ENCODE measurements at places on chromosomes 4 and X.

- H3K4me1 ChIP-seq: no peaks in the 10 kb centered on the region
- no peak overlapping the region for H3K4me3 ChIP-seq
- no peaks in the 10 kb centered on the region for H3K27me3 ChIP-seq
- DNase-seq: no peak
- H3K36me3 ChIP-seq: no peaks in the 10 kb centered on the region
These were observed 370.5 kb upstream of the HS3ST1 start for GRCh38 chr4:11799196-11799595.

DNA sequence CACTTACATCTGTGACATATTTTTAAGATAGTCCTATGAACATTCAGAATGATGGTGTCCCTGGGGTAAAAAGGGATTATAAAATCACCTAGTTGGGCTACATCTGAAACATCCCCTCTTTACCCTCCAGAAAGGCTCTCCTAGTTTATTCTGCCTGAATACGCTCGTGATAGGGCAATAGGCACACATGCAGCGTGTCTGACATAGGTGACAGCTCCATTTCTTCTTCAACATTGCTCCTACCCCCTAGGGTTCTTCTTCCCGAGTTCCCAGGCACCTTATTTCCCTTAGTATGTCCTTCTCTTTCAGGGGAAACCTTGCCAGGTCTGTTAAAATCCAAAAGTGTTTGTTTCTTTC lies 27.1 kb upstream of the CFAP299 start:
- peaks cover 3% of the 10 kb centered on the region for H3K27me3 ChIP-seq
- H3K4me3 ChIP-seq: no peak overlapping the region
- no peak overlapping the region for H3K27ac ChIP-seq
- H3K4me1 ChIP-seq: peaks cover 9% of the 10 kb centered on the region
- no peaks in the 10 kb centered on the region for H3K36me3 ChIP-seq

GRCh38 chrX:109858602-109859341 lies 125.7 kb upstream of the ACSL4 start:
- no peaks in the 10 kb centered on the region for H3K27me3 ChIP-seq
- H3K4me3 ChIP-seq: no peak overlapping the region
- peak; percentile 32 for DNase-seq

- H3K27ac ChIP-seq: peak overlapping the region; percentile 38
- H3K4me1 ChIP-seq: peaks cover 14% of the 10 kb centered on the region
- peaks cover 3% of the 10 kb centered on the region for H3K36me3 ChIP-seq
- H3K27me3 ChIP-seq: no peaks in the 10 kb centered on the region
- DNase-seq: no peak
These were observed 21.2 kb downstream of the HERC3 start for GRCh38 chr4:88613417-88613875.

- H3K27ac ChIP-seq: no peak overlapping the region
- no peak for DNase-seq
- H3K4me1 ChIP-seq: no peaks in the 10 kb centered on the region
- no peak overlapping the region for H3K4me3 ChIP-seq
- H3K27me3 ChIP-seq: no peaks in the 10 kb centered on the region
- no peaks in the 10 kb centered on the region for H3K36me3 ChIP-seq
These were observed 287.5 kb downstream of the CAMK2D start for GRCh38 chr4:113474017-113474416.

DNA sequence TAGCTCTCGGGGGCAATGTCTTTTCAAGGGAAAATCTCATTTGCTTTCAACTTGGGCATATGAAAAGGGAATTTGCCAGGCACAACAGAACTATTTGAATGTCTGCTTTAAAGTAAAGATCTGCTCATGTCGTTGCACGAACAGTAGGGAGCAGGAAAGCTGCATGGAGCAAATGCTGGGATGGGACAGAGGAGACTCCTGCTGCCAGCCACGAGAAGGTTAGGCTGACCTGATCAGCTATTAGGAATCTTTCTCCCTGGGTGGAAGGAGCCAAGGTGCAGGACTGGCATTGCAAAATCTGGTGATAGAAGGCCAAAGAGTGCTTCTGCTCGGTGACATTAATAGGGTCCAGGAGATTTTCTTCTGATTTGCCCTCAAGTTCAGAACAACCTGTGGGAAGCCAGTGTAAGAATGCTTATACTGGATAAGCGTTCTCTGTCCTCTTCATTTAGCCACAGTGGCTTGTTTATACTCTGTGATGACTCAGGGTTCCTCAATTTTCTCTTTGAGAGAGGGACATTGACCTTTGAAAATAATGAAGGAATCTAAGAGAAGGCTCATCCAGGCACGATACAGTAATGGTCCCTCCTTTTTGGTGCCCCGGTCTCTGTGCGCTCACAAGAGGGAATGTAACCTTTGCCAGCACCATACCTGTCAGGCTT lies 22.9 kb downstream of the FHL1 start:
- no peaks in the 10 kb centered on the region for H3K36me3 ChIP-seq
- H3K27me3 ChIP-seq: no peaks in the 10 kb centered on the region
- peak; percentile 63 for DNase-seq
- H3K4me1 ChIP-seq: no peaks in the 10 kb centered on the region

GRCh38 chr4:24645765-24646550 lies 61.6 kb upstream of the DHX15 start:
- no peaks in the 10 kb centered on the region for H3K27me3 ChIP-seq
- H3K4me3 ChIP-seq: no peak overlapping the region
- H3K36me3 ChIP-seq: no peaks in the 10 kb centered on the region
- H3K27ac ChIP-seq: no peak overlapping the region

GRCh38 chr4:17962171-17962570 lies 59.4 kb downstream of the LCORL start:
- no peaks in the 10 kb centered on the region for H3K27me3 ChIP-seq
- DNase-seq: no peak
- peaks cover 4% of the 10 kb centered on the region for H3K36me3 ChIP-seq
- no peaks in the 10 kb centered on the region for H3K4me1 ChIP-seq

DNA sequence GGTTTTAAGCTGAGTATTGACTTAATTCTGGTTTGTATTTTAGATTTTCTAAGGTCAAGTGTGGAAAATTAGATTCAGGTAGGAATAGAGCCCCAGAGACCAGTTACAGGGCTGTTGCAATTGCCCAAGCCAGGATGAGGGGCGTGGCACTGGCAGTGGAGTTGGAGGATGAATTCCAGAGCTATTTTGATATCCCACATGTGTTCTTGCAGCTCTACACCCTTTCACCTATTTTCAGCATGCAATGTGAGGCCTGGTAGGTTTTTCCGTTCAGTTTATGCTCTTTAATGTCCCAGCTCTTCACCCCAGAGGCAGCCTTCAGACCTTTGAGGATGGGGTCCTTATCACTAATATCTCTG lies 17.9 kb upstream of the OGT start:
- H3K4me3 ChIP-seq: no peak overlapping the region
- no peaks in the 10 kb centered on the region for H3K4me1 ChIP-seq
- H3K36me3 ChIP-seq: no peaks in the 10 kb centered on the region
- no peaks in the 10 kb centered on the region for H3K27me3 ChIP-seq
- H3K27ac ChIP-seq: no peak overlapping the region
- DNase-seq: peak; percentile 54

- H3K27me3 ChIP-seq: no peaks in the 10 kb centered on the region
- H3K36me3 ChIP-seq: no peaks in the 10 kb centered on the region
- H3K4me3 ChIP-seq: no peak overlapping the region
- no peak overlapping the region for H3K27ac ChIP-seq
- no peak for DNase-seq
These were observed 33.7 kb downstream of the HTT-AS start for GRCh38 chr4:3040452-3041191.

GRCh38 chr4:175714686-175715085 lies 97.4 kb downstream of the GPM6A start:
- H3K4me3 ChIP-seq: no peak overlapping the region
- no peaks in the 10 kb centered on the region for H3K4me1 ChIP-seq
- DNase-seq: no peak
- no peaks in the 10 kb centered on the region for H3K27me3 ChIP-seq

GRCh38 chrX:136138939-136139338 lies 8.4 kb upstream of the FHL1 start:
- no peak overlapping the region for H3K27ac ChIP-seq
- no peaks in the 10 kb centered on the region for H3K27me3 ChIP-seq
- no peaks in the 10 kb centered on the region for H3K4me1 ChIP-seq

DNA sequence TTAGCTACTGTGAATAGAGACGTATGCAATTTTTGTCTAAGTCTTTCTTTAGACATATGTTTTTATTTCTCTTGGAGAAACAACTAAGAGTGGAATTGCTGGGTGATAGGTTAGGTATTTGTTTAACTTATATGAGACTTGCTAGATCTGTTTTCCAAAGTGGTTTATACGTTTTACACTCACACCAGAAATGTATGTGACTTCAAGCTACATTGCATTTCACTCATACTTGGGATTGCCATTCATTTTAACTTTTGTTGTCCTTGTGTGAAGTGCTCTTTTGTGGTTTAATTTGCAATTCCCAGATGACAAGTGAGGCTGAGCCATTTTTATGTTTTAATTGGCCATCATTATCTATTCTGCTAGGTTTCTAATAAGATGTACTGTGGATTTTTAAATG lies 817.2 kb downstream of the GLUD2 start:
- no peaks in the 10 kb centered on the region for H3K27me3 ChIP-seq
- no peaks in the 10 kb centered on the region for H3K36me3 ChIP-seq
- H3K4me3 ChIP-seq: no peak overlapping the region
- no peak overlapping the region for H3K27ac ChIP-seq
- no peak for DNase-seq

- H3K4me3 ChIP-seq: no peak overlapping the region
- H3K4me1 ChIP-seq: peaks cover 36% of the 10 kb centered on the region
- no peak overlapping the region for H3K27ac ChIP-seq
- no peaks in the 10 kb centered on the region for H3K27me3 ChIP-seq
These were observed 18.7 kb downstream of the RELL1 start for GRCh38 chr4:37667197-37668100.

- H3K4me3 ChIP-seq: no peak overlapping the region
- H3K27me3 ChIP-seq: no peaks in the 10 kb centered on the region
- no peak for DNase-seq
- no peak overlapping the region for H3K27ac ChIP-seq
- H3K4me1 ChIP-seq: peaks cover 10% of the 10 kb centered on the region
These were observed 12.3 kb upstream of the DTHD1 start for GRCh38 chr4:36269101-36269500.

DNA sequence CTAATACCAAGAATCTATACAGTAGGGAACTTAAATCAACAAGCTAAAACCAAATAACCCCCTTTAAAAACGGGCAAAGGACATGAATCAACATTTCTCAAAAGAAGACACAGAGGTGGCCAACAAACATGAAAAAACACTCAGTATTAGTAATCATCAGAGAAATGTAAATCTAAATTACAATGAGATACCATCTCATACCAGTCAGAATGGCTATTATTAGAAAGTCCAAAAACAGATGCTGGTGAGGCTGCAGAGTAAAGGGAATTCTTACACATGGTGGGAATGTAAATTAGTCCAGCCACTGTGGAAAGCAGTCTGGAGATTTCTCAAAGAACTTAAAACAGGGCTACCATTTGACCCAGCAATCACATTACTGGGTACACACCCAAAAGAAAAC lies 167.8 kb downstream of the PACRGL start:
- DNase-seq: no peak
- no peaks in the 10 kb centered on the region for H3K27me3 ChIP-seq
- no peak overlapping the region for H3K4me3 ChIP-seq
- H3K4me1 ChIP-seq: no peaks in the 10 kb centered on the region
- no peak overlapping the region for H3K27ac ChIP-seq

- H3K27ac ChIP-seq: no peak overlapping the region
- no peaks in the 10 kb centered on the region for H3K4me1 ChIP-seq
- no peak overlapping the region for H3K4me3 ChIP-seq
These were observed 71.7 kb upstream of the S100G start for GRCh38 chrX:16578218-16578617.

DNA sequence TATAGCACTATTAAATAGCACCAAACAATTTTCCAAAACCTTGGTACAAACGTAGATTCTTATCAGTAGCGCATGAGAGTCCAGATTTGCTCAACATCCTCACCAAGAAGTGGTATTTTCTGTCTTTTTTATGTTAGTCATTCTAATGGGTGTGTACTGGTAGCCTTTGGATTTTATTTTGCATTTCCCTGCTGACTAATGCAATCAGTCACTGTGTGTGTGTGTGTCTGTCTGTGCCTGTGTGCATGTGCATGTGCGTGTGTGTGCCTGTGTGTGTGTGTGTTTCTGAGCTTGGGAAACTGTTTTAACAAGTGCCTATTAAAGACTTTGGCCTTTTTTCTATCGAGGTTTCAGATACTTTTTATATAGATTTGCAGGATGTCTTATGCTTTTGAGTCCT lies 82.2 kb upstream of the MAGEA10 start:
- H3K4me1 ChIP-seq: no peaks in the 10 kb centered on the region
- H3K27ac ChIP-seq: no peak overlapping the region
- H3K36me3 ChIP-seq: no peaks in the 10 kb centered on the region
- no peak for DNase-seq
- H3K27me3 ChIP-seq: no peaks in the 10 kb centered on the region

GRCh38 chrX:21996872-21997455 lies 35.2 kb upstream of the PHEX start:
- peaks cover 18% of the 10 kb centered on the region for H3K4me1 ChIP-seq
- no peak overlapping the region for H3K27ac ChIP-seq
- no peak overlapping the region for H3K4me3 ChIP-seq
- no peaks in the 10 kb centered on the region for H3K27me3 ChIP-seq
- peaks cover 7% of the 10 kb centered on the region for H3K36me3 ChIP-seq
- DNase-seq: peak; percentile 78
